HuH-7 (cell line): ENCODE measurements at places on chromosomes 6 and 20.

GRCh38 chr6:125082908-125083683 lies 70.5 kb upstream of the TPD52L1 start:
- no peak for DNase-seq

DNA sequence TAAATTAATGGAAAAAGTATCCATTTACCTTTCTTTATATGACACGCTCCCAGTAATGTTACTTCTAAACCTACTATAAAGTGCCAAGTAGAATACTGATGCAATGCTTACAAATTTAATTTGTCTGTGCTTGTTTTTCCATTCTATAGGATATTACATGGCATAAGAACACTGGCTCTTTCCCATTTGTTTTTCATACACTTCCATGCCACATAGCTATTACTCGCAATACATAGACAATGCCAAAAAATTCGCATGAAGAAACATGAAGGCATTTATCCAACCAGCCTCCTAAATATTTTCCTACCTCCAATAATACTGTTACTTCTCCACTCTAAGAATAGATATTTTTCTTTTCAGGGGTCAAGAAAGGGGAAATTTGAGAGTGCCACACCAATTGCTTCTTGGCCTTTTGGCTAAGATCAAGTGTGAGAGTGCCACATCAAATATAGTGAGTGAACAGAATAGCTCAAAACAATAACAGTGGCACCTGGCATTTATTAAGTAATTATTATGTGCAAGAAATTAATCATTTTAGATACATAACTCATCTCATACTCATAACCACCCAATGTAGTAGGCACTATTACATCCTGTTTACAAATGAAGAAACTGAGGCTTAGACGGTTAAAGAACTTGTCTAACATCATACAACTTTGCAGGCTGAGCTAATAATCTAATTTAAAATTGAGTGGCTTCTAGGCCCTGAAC lies 845 bp upstream of the DST start:
- no peak for DNase-seq

DNA sequence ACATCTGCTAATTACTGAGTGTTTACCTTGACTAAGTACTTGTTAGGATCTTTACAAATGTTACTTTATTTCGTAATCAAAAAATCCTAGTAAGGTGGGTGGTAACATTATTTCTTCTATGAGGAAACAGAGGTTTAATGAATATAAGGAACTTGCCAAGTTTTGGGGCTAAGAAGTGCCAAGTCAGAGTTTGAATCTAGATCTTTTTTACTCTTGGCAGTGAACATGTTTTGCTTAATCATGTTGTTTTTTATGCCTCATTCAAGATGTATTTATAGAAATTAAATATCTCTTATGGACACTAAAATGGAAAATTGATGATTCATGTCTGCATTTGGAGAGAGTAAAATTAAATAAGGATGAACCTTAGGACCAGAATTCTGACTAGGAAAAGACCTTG lies 393.7 kb downstream of the UTRN start:
- DNase-seq: no peak

DNA sequence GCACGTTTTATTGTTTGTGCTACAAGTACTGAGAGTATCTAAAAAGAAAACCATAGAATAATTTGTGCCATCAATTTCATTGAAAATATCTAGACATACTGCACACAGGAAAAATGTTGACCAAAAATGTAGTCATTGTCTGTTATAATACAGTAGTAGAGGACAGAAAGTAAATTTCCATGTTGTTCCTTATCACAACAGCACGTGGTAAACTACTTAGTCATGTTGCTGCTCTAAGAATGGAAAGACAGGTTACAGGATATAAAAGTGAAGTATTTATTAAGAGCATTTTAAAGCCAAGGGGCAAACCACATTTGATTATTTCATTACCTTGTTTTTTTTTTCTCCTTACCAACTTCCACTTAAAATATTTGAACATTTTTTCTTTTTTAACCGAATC lies 89.0 kb upstream of the CEP85L start:
- DNase-seq: no peak

- no peak for DNase-seq
These were observed 21.7 kb upstream of the FOXC1 start for GRCh38 chr6:1587977-1588376.

GRCh38 chr6:2103765-2104523 lies 141.5 kb downstream of the GMDS start:
- peak; percentile 30 for DNase-seq

- DNase-seq: peak; percentile 78
These were observed 5.3 kb upstream of the FOXC1 start for GRCh38 chr6:1604158-1605003.

GRCh38 chr20:44810391-44811149 lies at the start of gene RIMS4:
TSS of gene RIMS4 (minus strand) at chr20:44810546. CDS start at chr20:44810271, 275 bp downstream.
- DNase-seq: no peak

DNA sequence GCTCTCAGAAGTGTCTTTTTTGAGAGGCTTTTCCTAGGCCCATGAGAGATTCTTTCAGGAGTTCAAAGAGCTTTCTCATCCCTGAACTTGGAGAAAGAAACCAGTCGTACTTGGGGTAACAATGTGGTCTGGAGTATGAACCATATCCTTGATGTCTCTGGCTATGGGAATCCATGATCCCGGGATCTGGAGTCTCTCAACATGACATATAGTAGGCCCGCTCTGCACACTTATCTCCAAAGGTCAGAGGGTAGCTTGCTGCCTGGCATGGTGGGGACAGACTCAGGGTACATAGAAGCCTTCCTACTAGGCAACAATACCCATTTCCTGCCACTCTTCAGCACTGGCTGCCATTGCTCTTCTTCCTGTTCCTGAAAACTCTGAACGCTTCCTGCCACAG lies 42.2 kb upstream of the NFATC2 start:
- no peak for DNase-seq

DNA sequence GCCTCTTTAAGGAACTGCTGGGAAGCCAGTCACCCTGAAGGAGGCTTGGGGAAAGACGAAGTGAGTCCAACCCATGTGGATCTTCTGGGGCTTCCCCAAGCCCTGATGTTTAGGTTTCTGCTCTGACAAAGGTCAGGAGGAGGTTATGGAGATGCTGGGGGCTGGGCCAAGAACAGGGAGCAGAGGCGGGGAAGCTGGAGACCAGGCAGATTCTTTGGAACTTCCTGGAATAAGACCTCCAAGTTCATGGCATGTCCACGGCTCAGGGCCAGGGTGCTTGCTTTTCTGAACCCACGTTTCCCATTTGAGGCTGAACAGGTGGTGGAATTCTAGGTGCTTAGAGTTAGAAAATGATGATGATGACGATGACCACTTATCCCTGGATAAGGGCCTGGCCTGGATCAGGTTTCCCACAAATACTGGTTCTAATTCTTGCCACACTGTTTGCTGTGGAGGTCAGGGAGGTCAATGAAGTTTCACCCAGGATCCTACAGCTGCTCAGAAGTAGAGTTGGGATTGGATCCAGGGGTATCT lies 30.0 kb upstream of the TGM2 start:
- no peak for DNase-seq

DNA sequence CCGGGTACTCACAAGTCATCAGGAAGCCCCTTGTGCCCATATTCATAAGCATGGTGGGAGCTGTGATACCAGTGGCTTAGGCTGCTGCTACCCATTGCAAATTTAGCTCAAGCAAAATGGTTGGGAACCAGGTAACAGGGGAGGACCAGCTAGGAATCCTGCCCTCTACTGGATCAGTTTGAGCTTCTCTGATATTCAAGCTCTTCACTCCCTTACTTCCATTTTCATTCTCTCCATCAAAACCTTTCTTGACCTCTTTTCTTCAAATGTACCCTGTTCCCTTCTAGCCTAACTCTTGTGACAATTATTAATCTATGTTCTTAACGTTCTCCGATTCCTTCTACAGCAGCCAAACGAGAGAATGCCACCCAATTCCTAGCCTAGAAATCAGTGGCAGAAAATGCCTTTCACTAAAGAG lies 9.7 kb downstream of the NOL7 start:
- peak; percentile 39 for DNase-seq

DNA sequence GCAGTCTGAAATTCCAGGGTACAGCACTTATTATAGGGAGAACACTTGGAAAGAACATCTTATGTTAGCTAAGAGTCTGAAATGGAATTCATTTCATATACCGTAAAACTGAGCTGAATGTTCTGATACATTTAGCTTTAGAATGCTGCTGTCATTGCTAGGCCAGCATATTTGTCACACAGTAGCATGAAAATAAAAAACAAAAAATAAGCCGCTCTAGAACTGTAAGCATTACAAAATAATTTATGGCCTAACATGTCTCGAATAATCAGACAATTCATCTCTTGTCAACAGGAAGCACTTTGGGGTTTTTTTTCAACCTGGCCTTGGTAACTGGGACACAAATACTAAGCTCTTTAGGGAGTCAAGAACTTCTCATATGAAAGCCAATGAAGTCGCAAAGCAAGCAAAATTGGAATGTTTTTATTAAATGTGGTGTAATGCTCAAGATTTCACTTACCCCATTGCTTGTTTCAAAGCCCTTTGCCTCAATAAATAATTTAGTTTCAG lies 115.7 kb downstream of the PHACTR1 start:
- DNase-seq: no peak

- no peak for DNase-seq
These were observed 268.4 kb upstream of the IRAK1BP1 start for GRCh38 chr6:78598966-78599365.

- no peak for DNase-seq
These were observed 345.1 kb upstream of the AGPAT4 start for GRCh38 chr6:161618831-161619454.

GRCh38 chr6:26202811-26203583 lies 115.8 kb downstream of the HFE start:
- no peak for DNase-seq

- no peak for DNase-seq
These were observed 12.3 kb downstream of the PCK1 start for GRCh38 chr20:57573242-57573641.

DNA sequence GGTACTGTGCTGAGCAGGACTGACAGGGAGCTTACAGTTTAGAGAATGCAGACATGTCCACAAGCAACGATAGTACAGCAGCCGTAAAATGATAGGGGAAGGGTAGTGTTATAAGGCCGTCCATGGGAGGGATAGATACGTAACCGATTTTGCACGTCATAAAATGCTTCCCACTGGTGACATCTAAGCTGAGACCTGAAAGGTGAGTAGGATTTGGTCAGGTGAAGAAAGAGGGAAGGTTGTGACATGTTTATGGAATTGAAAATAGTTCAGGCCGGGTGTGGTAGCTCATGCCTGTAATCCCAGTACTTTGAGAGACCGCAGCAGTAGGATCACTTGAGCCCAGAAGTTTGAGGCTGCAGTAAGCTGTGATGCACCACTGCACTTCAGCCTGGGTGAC lies 25.6 kb downstream of the SNX9 start:
- DNase-seq: no peak

DNA sequence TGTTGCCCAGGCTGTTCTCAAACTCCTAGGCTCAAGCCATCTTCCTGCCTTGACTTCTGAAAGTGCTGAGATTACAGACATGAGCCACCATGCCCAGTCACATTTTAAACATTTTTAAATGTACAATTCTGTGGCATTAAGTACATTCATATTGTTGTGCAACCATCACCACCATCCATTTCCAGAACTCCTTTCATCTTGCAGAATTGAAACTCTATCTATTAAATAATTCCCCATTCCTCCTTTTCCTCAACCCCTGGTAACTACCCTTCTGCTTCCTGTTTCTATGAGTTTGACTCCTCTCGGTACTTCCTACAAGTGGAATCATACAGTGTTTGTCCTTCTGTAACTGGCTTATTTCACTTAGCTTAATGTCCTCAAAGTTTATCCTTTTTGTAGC lies 103.8 kb upstream of the NAA20 start:
- DNase-seq: no peak

DNA sequence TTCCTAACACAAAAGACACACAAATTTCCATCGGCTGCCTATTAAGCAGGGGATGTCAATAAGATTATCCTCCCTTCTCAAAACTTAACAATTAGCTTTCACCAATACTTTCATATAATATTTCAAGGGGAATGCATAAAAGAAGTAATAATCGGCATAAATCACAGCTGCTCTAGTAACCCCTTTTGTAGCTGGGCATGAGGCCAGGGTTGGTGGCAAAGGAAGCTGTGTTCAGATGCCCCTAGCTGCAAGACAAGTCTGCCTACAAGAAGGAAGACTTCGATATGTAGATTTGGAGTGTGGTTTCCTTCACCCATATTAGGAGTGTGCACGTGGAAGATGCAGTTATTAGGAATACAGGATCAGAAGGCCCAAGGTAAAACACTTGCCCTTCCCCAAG lies 156.9 kb upstream of the SSTR4 start:
- no peak for DNase-seq

- DNase-seq: no peak
These were observed 247.8 kb downstream of the BMP2 start for GRCh38 chr20:7015257-7015656.

DNA sequence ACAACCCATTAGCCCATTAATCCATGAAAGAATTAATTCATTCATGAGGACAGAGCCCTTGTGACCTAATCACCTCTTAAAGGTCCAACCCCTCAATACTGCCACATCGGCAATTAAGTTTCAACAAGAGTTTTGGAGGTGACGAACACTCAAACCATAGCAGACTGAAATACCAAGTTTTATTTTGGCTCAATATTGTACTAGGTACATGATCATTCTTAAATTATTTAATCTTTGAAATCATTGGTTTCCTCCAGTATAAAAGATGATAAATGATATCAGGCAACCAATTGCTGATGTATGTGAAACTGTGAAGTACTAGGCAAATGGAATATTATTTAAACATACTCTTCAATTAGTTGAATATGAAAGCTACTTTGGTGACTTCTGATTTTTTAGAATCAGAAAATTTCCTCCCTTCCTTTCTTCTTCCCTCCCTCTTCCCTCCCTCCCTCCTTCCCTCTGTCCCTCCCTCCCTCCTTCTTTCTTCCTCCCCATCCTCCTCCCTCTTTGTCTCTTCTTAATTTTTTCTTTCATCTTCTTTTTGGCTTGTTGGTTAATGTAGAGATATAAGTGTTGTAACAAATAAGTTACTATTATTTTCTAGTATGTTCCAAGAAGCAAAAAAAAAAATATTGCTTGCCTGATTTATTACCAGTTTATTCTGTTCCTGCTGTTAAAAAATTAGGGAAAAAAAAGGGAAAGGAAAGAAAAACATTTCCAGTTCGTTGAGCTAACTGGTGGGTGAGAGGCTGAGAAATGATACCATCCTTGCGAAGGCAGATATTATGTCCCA lies 233.9 kb upstream of the ZNF217 start:
- DNase-seq: no peak

DNA sequence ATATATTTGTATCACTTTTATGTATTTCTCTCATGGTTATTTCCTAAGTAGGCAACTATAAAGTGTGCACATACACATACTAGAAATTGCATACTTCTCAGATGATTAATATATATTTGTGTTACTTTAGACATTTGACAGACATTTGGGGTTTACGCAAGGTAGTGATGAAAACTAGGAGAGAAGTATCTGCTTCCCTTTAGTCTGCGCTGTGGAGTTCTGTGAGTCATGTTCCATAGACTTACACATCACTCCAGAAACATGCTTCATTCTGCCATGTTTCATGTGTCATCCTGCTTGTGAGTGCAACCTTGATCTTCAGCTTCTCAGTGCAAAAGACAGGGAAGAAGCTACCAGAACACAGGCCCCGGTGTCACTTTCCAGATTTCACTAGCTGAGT lies 200.7 kb upstream of the BMP2 start:
- DNase-seq: no peak

- no peak for DNase-seq
These were observed 79.1 kb downstream of the SHLD1 start for GRCh38 chr20:5829241-5829809.

GRCh38 chr20:41373931-41374920 lies 7.6 kb upstream of the EMILIN3 start:
- no peak for DNase-seq

- no peak for DNase-seq
These were observed 98.0 kb downstream of the DLL1 start for GRCh38 chr6:170192905-170193304.

- DNase-seq: no peak
These were observed 10.5 kb downstream of the EYA4 start for GRCh38 chr6:133251688-133252087.
